Left lung (tissue), 14 donors: ENCODE measurements at places on chromosomes 16 and 17.
A peak's percentile ranks its signal among the peaks of the same experiment; 100 is the strongest.

GRCh38 chr17:50181144-50181543 is 15.3 kb downstream of the SGCA start:
- no peaks in the 10 kb centered on the region for H3K27me3 ChIP-seq
- no peak overlapping the region for H3K27ac ChIP-seq

- no peak overlapping the region for H3K27ac ChIP-seq
- DNase-seq: no peak
- no peaks in the 10 kb centered on the region for H3K36me3 ChIP-seq
Measured at GRCh38 chr17:63943745-63944144, 11.6 kb upstream of the CD79B start.

- H3K27me3 ChIP-seq: no peaks in the 10 kb centered on the region
- H3K4me3 ChIP-seq: no peak overlapping the region
- H3K27ac ChIP-seq: no peak overlapping the region
- H3K36me3 ChIP-seq: no peaks in the 10 kb centered on the region
- no peaks in the 10 kb centered on the region for H3K4me1 ChIP-seq
- no peak for DNase-seq
Measured at GRCh38 chr16:88558457-88559442, 11.5 kb upstream of the ZC3H18 start.

- no peak overlapping the region for H3K27ac ChIP-seq
- no peak for DNase-seq
- H3K27me3 ChIP-seq: peaks cover 36% of the 10 kb centered on the region
Measured at GRCh38 chr16:87653234-87653633, 50.9 kb downstream of the JPH3 start.

- no peak overlapping the region for H3K27ac ChIP-seq
- H3K4me1 ChIP-seq: no peaks in the 10 kb centered on the region
- no peak overlapping the region for H3K4me3 ChIP-seq
- DNase-seq: no peak
- H3K36me3 ChIP-seq: no peaks in the 10 kb centered on the region
Measured at GRCh38 chr17:11737313-11737679, 139.0 kb downstream of the DNAH9 start.

GRCh38 chr16:90047714-90048346 is 28.6 kb upstream of the DBNDD1 start:
- H3K36me3 ChIP-seq: peaks cover 10% of the 10 kb centered on the region
- peaks cover 25% of the 10 kb centered on the region for H3K27me3 ChIP-seq
- H3K4me3 ChIP-seq: peak overlapping the region; percentile 43
- no peak overlapping the region for H3K27ac ChIP-seq
- DNase-seq: no peak

- no peak for DNase-seq
- H3K4me3 ChIP-seq: no peak overlapping the region
- H3K27me3 ChIP-seq: no peaks in the 10 kb centered on the region
- H3K36me3 ChIP-seq: peaks cover 14% of the 10 kb centered on the region
- no peak overlapping the region for H3K27ac ChIP-seq
- no peaks in the 10 kb centered on the region for H3K4me1 ChIP-seq
Measured at GRCh38 chr17:68134046-68134637, 98.6 kb downstream of the KPNA2 start.

- no peak overlapping the region for H3K27ac ChIP-seq
- no peaks in the 10 kb centered on the region for H3K27me3 ChIP-seq
- DNase-seq: no peak
- H3K36me3 ChIP-seq: peaks cover 36% of the 10 kb centered on the region
- peaks cover 5% of the 10 kb centered on the region for H3K4me1 ChIP-seq
Measured at GRCh38 chr17:43818966-43819365, 14.0 kb downstream of the MPP3 start.

DNA sequence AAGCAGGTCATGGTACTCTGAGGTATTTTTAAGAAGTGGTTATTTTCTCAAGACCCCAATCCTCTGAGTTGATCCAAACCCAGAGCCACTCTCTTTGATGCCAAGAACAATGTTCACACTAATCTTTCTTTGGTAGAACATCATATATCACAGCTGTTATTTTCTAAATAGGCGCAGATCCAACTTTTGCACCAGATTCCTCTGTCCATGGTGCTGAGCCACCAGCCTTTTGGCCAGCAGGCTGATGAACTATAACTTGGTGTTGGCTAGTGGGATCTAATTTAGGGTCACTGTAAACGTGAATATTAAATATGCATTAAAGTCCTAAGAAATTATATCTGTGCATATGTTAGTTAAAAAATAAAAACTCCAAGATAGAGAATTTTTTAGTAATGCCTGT is 7.0 kb upstream of the ZKSCAN2 start:
- DNase-seq: no peak
- H3K36me3 ChIP-seq: peaks cover 12% of the 10 kb centered on the region
- no peaks in the 10 kb centered on the region for H3K27me3 ChIP-seq
- no peak overlapping the region for H3K27ac ChIP-seq

- peaks cover 13% of the 10 kb centered on the region for H3K4me1 ChIP-seq
- no peaks in the 10 kb centered on the region for H3K27me3 ChIP-seq
- H3K4me3 ChIP-seq: no peak overlapping the region
- H3K36me3 ChIP-seq: no peaks in the 10 kb centered on the region
Measured at GRCh38 chr16:68287276-68288251, 23.2 kb downstream of the SLC7A6OS start.

DNA sequence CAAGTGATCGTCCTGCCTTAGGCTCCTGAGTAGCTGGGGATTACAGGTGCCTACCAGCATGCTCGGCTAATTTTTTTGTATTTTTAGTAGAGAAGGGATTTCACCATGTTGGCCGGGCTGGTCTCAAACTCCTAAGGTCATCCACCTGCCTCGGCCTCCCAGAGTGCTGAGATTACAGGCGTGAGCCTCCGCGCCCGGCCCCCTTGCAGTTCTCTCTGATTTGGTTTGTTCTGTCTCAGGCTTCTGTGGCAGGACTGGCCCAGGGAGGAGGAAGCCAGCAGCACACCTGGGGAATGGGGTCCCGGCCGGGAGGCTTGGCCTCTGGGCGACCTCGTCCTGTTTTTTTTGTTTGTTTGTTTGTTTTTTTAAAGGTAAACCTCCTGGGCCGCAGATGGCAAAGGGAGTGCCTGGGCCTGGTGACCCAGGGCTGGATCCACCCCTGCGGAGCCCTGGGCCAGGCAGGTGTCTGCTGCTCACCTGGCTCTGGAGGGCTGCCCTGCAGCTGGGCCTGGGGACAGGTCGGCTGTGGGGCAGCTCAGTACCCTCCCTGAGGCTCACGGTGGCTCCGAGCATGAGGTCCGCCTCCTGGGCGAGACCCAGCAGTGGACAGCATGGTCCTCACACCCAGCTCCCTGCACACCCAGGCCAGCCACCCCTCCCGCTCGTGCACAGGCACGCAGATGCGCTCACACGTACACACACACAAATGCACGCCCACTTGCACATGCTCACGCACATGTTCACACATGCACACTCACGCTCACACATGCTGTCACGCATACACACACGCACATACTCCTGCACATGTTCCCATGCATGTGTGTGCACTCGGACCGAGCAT is 3.3 kb upstream of the NUDT16L1 start:
- no peaks in the 10 kb centered on the region for H3K27me3 ChIP-seq
- DNase-seq: no peak
- H3K36me3 ChIP-seq: peaks cover 56% of the 10 kb centered on the region

GRCh38 chr16:88790312-88791211 is 5.5 kb upstream of the PIEZO1 start:
- peak; percentile 94 for DNase-seq
- no peaks in the 10 kb centered on the region for H3K36me3 ChIP-seq
- H3K27me3 ChIP-seq: no peaks in the 10 kb centered on the region
- H3K4me1 ChIP-seq: no peaks in the 10 kb centered on the region
- H3K4me3 ChIP-seq: peak overlapping the region; percentile 13
- peak overlapping the region; percentile 83 for H3K27ac ChIP-seq

DNA sequence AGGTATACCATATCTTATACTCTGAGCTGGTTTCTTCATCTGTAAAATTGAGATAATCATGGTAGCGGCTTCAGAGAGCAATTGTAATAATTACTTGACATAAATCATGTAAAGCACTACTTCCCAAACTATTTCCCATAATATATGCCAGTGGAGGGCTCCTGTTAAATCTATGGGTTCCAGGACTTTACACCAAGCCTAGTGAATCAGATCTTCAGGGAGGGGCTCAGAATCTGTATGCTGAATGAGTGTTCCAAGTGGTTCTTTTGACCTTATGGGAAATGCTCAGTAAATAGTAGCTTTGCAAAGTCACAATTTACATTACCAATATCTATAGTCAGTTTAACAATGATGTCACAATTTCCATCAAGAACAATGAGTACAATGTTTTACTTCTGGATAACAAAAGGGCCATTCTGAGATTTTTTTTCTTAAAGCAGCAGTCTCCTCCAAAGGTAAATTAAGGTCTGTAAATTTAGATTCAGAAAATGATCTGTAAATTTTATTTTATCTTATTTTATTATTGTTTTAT is 50.9 kb upstream of the NLK start:
- H3K36me3 ChIP-seq: no peaks in the 10 kb centered on the region
- no peak overlapping the region for H3K27ac ChIP-seq
- H3K4me3 ChIP-seq: no peak overlapping the region
- no peak for DNase-seq
- no peaks in the 10 kb centered on the region for H3K4me1 ChIP-seq
- no peaks in the 10 kb centered on the region for H3K27me3 ChIP-seq

DNA sequence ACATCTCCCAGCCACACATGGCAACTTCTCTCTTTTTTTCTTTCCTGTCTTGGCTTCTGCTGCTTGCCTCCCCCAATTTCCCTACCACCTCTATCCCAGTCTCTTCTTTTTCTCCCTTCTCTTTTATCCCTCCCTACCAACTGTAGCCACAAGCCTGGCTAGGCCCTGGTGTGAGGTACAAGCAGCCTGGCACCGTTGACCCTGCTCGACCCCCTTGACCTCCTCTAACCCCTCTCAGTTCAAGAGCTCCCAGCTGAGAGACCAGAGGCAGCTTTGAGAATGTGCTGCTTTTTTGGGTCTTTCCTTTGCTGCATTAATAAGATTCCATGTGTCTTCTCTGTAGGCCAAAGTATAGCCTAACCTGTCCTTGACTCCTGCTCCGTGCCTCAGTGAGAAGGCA is 32.3 kb downstream of the B9D1 start:
- no peaks in the 10 kb centered on the region for H3K27me3 ChIP-seq
- DNase-seq: no peak
- no peak overlapping the region for H3K4me3 ChIP-seq
- H3K27ac ChIP-seq: no peak overlapping the region
- H3K4me1 ChIP-seq: no peaks in the 10 kb centered on the region

GRCh38 chr16:67393111-67393787 is at the start of gene TPPP3:
TSS of gene TPPP3 (minus strand) at chr16:67393498. CDS start at chr16:67391111, 2,387 bp downstream.
- no peaks in the 10 kb centered on the region for H3K36me3 ChIP-seq
- H3K4me3 ChIP-seq: peak within 1 kb of the TSS; percentile 47
- no peaks in the 10 kb centered on the region for H3K27me3 ChIP-seq
- H3K4me1 ChIP-seq: peaks cover 76% of the 10 kb centered on the region
- DNase-seq: peak; percentile 94

GRCh38 chr17:80968602-80969029 is 23.0 kb upstream of the CHMP6 start:
- peaks cover 23% of the 10 kb centered on the region for H3K36me3 ChIP-seq
- H3K27ac ChIP-seq: no peak overlapping the region
- no peak for DNase-seq
- H3K4me3 ChIP-seq: no peak overlapping the region

GRCh38 chr17:42463976-42464400 is 5.3 kb downstream of the ATP6V0A1 start:
- H3K4me3 ChIP-seq: no peak overlapping the region
- H3K27ac ChIP-seq: no peak overlapping the region
- no peak for DNase-seq
- peaks cover 22% of the 10 kb centered on the region for H3K4me1 ChIP-seq
- peaks cover 83% of the 10 kb centered on the region for H3K36me3 ChIP-seq
- no peaks in the 10 kb centered on the region for H3K27me3 ChIP-seq

DNA sequence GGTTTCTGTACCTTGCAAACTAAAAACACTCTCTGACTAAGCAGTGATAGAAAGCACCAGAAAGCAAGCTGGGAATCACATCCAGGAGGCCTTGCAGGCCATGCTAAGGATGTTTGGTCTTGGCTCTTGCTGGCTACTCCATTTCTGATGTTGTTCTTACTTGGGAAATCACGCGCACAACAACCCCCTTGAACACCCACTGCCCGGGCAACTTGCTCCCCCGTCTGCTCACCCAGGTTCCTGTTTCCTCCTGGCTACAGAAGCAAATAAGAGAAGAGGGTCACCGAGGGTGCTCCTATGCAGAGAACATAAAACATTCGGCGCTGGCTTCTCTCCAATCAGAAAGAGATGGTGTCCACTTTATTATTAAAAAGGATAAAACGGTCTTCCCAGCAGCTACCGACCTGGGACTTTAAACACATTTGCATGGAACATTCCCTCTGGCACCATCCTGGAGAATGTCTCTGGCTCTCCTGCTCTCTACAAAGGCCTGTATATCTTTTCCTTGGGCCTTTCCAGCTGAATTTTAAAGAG is 271.2 kb upstream of the RPL38 start:
- no peak for DNase-seq
- no peaks in the 10 kb centered on the region for H3K4me1 ChIP-seq
- H3K36me3 ChIP-seq: no peaks in the 10 kb centered on the region
- H3K27me3 ChIP-seq: peaks cover 8% of the 10 kb centered on the region
- no peak overlapping the region for H3K27ac ChIP-seq
- H3K4me3 ChIP-seq: no peak overlapping the region

DNA sequence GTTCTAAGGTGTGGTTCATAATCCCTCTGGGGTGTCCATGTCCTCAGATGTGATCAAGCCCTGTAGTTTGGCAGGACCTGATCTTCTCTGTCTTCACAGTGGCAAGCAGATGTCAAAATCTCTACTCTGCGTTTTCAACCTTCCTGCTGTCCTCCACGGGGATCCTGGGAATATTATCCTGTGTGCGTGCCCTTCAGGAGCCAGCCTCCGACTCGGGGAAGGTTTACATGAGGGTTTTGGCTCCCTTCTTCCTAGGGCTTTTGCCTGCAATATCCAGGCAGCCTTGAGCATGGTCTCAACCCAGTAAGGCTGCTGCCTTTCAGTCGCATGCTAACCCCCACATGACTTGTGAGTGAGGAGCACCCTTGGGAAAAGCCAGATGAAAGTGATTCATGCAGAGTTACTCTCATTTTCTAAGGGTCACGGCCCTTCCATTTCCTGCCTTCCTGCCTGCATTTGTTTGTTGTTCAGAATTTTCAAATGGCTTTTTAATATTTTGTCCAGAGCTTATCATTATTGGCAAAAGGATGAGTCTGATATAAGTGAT is 202.2 kb upstream of the CHMP6 start:
- H3K27ac ChIP-seq: no peak overlapping the region
- peak; percentile 30 for DNase-seq
- peaks cover 9% of the 10 kb centered on the region for H3K4me1 ChIP-seq
- no peaks in the 10 kb centered on the region for H3K27me3 ChIP-seq
- no peak overlapping the region for H3K4me3 ChIP-seq

GRCh38 chr17:58121925-58122324 is 26.3 kb upstream of the OR4D1 start:
- no peaks in the 10 kb centered on the region for H3K36me3 ChIP-seq
- H3K27me3 ChIP-seq: no peaks in the 10 kb centered on the region
- H3K27ac ChIP-seq: no peak overlapping the region
- peak; percentile 1 for DNase-seq
- no peaks in the 10 kb centered on the region for H3K4me1 ChIP-seq

- H3K27ac ChIP-seq: no peak overlapping the region
- no peak overlapping the region for H3K4me3 ChIP-seq
- peaks cover 13% of the 10 kb centered on the region for H3K27me3 ChIP-seq
- H3K36me3 ChIP-seq: no peaks in the 10 kb centered on the region
Measured at GRCh38 chr17:57713140-57713539, 32.0 kb downstream of the CCDC182 start.
